ENCODE measurements at places on chromosomes 12 and 14. TPM values are rescaled to one million over a fixed set of nuclear protein-coding genes. Genes with fewer than 3 reads are reported as not detected.

GRCh38 chr14:21612324-21612723, 22.4 kb downstream of the OR10G2 start:
- no peak for DNase-seq

DNA sequence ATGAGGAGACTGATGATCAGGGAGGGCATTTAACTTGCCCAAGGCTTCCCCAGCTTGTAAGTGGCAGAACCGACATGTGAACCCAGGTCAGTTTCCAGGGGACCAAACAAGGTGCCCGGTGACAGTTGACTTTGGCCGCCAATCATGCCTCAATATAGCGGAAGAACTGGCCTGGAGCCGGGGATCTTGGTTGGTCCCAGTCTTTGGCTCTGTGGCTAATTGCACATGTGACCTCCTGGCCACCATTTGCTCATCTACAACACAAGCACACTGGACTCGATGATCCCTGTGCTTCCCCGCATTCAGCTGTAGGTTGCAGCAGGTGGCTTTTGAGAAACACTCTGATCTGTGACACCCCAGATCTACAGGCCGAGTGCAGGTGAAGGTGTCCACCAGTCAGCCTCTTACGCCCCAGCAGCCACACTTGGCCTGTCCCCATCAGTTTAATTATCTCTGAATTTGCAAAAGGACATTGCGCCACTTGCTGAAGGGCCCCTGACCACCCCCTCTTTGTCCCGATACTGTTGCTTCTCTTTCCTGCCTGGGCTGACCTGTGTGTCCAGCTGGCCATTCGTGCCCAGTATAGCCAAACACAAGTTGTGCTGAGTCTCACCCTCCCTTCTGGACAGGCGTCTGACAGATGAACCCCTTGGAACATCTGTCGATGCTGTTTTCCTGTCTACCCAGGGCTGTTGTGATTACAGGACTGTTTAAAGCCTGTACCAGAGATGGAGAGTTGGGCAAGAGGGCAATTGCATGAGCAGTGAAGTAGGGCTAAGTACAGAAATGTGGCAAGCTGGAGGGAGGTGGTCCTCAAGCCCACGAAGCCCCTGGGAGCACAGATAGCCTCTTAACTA, 14.1 kb downstream of the ACACB start:
- no peak for DNase-seq

DNA sequence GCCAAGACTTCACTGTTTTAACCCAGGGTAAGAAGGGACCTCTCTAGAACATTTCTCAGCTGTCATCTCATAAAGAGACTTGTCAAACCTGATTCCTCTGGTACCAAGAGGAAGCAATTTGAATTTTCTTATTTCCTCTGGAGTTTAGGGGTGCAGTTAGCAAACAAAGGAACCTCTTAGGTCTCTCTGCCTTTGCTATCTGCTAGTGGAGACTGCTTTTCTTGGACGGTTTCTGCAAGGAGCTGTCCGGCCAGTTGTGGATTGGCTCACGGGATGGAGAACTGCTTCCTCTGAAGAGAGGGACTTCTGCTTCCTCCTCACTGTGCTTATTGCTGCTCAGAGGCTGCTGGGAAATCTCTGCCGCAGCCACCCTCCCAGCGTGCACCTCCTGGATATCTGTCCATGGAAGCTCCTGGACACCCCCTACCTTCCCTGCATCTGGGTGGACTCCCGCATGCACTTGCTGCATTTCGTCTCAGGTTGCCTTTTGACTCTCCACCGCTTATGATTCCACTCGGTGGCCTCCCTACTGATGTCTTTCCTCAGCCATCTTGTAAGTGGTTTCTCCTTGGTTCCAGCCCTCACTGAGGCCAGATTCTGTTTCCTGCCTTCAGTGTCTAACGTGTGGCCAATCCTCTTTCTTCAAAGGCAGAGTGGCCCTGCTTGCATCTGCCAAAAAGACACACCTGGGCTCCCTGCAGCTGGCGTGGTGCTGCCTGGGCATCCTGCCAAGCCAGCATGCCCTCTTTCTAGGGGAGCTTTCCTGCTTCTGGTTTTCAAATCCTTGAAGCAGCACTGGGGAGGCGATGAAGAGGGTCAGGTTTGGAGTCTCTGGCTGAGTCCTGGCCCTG, 187.3 kb downstream of the CHST11 start:
- DNase-seq: no peak

- no peak for DNase-seq
Measured at GRCh38 chr14:52021957-52022600, 32.7 kb downstream of the RTRAF start.

- no peak for DNase-seq
Measured at GRCh38 chr12:127144770-127145169, 1122.2 kb upstream of the TMEM132C start.

Gene METAP2
- total RNA-seq: 37.9 TPM

Data from liver (tissue), 10 donors.